ENCODE measurements at places on chromosomes 12 and 14.

DNA sequence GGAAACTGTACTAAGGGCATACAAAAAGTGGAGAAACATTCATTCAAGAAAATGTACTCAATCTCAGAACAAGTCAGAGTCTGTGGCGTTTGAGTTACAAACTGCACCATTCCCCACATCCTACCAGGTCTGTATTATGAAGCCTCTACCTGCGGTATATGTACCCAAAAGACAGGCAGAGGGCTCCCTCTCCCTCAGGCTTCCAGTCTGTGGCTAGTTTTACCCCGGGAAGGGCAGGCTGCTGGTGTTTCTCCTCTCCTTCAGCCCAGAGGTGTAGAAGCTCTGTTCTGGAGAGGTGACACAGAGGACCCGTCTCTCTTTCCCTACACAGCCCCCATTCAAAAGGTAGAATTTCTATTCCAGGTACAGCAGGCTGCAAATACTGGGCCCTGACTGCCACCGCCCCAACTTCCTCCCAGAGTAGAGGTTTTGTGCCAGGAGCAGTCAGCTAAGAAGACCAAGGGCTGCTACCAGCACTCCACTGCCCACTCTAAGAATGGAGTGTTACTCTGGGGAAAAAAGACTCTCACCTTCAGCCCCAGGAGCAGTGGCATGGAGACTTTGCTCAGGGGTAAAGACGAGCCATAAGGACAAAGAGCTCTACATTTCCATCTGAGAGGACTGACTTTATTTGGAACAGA, 39.4 kb downstream of the PARP11 start:
- DNase-seq = no peak

GRCh38 chr12:75505706-75506312, 5.6 kb downstream of the KRR1 start:
- no peak for DNase-seq

GRCh38 chr12:24797901-24798300, 151.0 kb downstream of the BCAT1 start:
- no peak for DNase-seq

DNA sequence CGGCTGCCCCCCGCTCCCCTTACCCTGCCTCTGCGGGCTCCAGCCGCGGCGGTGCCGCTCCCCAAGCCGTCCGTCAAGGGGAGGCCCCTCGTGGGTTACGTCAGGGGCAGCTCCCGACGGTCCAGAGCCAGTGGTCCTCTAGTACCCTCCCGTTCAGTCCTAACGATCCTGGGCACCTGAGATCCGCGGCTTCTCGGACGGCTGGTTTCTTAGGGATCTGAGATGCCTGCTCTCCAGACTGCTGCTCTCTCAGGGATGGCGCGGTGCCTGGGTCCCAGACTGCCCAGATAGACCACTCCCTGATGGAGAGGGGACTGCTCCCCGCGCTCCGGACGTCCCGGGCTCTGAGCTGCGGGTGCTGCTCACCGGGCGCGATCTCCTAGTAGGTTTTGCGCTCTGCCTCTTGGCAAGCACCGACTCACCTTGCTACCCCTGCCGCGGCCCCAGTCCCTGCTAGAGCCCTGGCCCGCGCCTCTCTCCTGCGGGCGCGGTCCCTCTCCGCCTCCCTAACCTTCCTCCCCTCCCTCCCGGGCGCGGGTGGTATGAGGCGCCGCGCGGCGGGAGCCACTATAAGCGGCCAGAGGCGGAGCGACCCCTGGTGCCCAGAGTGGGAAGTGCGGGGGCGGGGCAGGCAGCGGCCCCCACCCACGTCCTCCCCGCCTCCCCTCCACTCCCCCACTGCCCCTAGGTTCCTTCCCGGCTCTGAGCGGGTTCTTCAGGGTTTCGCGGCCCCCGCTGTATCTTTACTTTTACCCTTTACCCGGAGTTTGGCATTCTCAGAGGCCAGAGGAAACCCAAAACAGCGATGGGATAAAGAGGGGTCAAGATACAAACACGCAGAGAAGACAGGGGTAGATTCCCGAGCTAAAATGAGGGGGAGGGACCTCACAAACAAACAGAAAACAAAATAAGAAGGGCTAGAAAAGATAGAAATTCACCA, at the start of gene C1QL4:
C1QL4 (minus strand) TSS at position 544 of the 940 bp plus-strand sequence. CDS start 711 bp downstream, outside the sequence.
- peak; percentile 87 for DNase-seq

DNA sequence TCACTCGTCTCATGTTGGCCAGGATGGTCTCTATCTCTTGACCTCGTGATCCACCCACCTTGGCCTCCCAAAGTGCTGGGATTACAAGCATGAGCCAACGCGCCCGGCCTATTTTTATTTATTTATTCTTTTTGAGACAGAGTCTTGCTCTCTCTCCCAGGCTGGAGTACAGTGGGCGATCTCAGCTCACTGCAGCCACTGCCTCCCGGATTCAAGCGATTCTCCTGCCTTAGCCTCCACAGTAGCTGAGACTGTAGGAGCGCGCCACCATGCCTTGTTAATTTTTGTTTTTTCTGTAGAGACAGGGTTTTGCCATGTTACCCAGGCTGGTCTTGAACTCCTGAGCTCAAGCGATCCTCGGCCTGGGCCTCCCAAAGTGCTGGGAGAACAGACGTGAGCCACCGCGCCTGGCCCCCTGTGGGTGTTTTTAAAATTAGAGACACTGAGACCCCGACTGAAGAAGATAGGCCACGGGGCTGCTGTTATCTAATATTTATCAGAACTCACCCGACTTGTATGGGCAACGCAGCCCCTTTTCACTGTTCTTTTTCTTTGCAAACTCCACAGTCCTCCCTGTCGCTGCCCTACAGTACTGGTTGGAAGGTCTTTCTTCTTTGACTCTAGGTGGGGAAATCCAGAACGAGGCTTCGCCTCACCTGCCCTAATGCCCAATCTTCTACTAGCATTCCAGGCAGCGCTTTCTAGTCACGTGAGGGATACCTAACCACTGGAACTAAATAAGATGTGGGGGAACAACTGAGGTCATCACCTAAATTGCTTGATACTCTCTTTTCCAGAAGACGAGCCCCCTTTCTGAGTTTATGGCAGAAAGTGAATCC, 1.4 kb upstream of the GABARAPL1 start:
- no peak for DNase-seq

GRCh38 chr14:80419345-80419744, 208.0 kb upstream of the DIO2 start:
- no peak for DNase-seq

GRCh38 chr12:83629931-83630330, 943.2 kb downstream of the TMTC2 start:
- no peak for DNase-seq
